ENCODE measurements at places on chromosomes 2 and 18.

DNA sequence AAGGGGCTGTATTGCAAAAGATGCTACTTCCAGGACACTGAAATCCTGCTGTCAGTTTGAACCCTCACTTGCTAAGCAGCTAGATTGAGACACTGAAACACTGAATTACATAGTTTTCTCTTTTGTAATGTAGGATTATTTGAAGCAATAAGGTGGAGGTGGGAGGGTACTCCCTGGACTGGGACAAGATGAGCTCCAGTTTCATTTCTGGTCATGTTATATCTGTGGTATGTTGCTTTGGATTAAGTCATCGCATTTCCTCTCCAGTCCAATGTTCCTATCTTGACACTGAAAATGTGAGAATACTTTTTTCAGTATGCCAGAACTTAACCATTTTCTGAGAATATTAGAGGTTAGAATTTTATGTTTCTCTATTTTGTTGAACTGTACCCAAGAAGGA, 426.2 kb upstream of the MEX3C start:
- DNase-seq = no peak

GRCh38 chr18:75809926-75810255, 382.4 kb upstream of the SMIM21 start:
- DNase-seq = no peak

- no peak for DNase-seq
Measured at GRCh38 chr2:190656301-190656700, 7.4 kb downstream of the NAB1 start.

DNA sequence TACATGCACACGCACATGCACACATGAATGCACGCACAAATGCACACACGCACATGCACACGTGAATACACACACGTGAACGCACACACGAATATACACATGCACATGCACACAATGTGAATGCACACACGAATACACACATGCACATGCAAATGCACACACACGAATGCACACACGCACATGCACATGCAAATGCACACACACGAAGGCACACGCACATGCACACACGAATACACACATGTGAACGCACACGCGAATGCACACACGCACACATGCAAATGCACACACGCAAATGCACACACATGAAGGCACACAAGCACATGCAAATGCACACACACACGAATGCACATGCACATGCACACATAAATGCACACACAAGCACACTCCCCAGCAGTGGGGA, 68.6 kb upstream of the GPC1 start:
- DNase-seq = no peak

DNA sequence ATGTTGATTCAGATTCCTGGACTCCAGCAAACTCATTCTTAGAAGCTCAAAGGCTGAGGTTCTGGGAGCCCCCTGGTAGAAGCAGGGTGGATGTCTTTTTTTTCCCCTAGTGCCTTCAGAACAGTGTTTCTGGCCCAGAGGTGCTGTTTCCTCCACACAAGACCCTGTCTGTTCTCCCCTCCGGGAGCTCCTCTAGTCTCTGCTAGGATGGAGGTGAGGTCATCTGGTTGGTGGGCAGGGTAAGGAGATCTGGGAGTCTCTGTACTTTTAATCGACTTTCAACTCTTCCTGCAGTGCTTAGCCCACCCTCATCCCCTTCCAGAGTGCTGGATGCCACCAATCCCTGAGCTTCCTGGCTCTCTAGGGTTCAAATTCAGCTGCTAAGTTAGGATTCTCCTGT, 192.0 kb downstream of the SH3BP4 start:
- no peak for DNase-seq

GRCh38 chr2:230358305-230358704, 31.3 kb downstream of the SP140L start:
- peak; percentile 69 for DNase-seq

DNA sequence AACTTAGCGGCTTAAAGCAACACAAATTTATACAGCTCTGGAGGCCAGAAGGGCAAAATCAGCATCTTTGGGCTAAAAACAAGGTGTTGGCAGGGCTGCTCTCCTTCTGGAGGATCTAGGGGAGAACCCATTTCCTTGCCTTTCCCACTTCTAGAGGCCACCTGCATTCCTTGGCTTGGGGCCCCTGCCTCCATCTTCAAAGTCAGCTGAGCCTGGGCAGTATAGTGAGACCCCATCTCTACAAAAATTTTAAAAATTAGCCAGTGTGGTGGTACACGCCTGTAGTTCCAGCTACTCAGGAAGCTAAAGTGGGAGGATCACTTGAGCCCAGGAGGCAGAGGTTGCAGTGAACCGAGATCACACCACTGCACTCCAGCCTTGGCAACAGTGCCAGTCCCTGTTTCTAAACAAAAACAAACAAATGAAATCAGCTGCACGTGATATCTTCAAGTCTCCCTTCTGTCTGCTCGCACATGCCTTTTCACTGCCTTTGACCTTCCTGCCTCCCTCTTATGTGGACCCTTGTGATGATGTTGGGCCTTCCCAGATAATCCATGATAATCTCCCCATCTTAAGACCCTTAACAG, 200.6 kb downstream of the ZFP36L2 start:
- no peak for DNase-seq
